ENCODE measurements at places on chromosomes 4 and X. TPM values are rescaled to one million over a fixed set of nuclear protein-coding genes. Genes with fewer than 3 reads are reported as not detected.

IGSF1 gene
- polyA plus RNA-seq = 12.3 TPM

DNA sequence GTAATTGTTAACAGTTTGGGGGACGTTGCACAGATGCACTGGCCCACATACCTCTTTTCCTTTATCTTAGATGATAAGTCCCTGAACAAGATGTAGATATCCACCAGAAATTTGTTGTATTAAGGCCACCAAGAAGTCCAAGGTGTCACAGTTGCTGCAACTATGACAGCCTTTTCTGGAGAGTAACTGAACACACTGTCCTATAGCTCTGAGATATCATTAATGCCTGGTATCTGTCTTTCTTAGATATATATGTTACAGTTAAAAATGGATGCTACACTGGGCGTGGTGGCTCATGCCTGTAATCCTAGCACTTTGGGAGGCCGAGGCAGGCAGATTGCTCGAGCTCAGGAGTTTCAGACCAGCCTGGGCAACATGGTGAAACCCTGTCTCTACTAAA is 77.8 kb upstream of the PRDX4 start:
- no peak for DNase-seq

- DNase-seq = no peak
These were observed 41.7 kb upstream of the H2AZ1 start for GRCh38 chr4:99991741-99992140.

GRCh38 chrX:97234471-97235081 is 350.9 kb downstream of the RPA4 start:
- no peak for DNase-seq

GRCh38 chrX:65671286-65671685 is 3.8 kb downstream of the MSN start:
- DNase-seq = no peak

GRCh38 chrX:153884590-153884989 is 1.4 kb downstream of the L1CAM start:
- DNase-seq = no peak

- DNase-seq = peak; percentile 8
These were observed 92.2 kb downstream of the DCHS2 start for GRCh38 chr4:154399259-154399974.

DNA sequence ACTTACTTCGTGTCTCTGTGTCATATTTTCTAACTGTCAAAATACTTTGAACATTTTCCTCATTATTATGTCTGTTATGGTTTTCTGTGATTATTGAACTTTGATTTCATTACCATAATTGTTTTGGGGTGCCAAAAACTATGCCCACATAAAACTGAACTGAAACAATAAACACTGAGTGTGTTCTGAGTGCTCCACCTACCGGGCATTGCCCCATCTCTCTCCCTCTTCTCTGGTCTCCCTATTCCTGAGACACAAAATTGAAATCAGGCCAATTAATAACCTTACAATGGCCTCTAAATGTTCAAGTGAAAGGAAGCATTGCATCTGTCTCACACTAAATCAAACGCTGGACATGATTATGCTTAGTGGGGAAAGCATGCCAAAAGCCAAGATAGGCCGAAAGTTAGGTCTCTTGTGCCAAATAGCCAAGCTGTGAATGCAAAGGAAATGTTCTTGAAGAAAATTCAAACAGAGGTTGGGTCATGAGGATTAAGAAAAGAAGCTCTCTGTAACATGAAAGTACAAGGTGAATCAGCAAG is 972.3 kb downstream of the PCDH7 start:
- no peak for DNase-seq

DNA sequence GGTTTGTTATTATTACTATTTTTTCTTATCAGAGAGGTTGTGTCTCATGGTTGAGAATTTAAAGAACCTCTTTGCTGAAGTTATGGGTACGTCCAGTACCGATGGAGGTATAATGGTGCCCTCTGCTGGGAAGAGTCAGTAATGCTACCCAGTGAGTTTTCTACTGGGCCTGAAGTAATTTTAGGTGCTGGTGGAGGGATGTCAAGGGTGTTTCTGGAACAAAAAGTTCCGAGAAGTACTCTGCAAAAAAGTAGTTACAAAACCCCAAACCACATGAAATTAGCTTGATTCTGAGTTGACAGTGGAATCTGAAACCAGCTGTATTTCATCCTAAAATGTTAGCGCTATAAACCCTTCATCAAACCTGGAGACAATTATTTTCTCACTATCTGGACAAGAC is 102.5 kb upstream of the MID1 start:
- DNase-seq = peak; percentile 15

MBNL3 gene
- 16.4 TPM for polyA plus RNA-seq

GRCh38 chrX:11591723-11592346 is 73.9 kb downstream of the ARHGAP6 start:
- no peak for DNase-seq

DNA sequence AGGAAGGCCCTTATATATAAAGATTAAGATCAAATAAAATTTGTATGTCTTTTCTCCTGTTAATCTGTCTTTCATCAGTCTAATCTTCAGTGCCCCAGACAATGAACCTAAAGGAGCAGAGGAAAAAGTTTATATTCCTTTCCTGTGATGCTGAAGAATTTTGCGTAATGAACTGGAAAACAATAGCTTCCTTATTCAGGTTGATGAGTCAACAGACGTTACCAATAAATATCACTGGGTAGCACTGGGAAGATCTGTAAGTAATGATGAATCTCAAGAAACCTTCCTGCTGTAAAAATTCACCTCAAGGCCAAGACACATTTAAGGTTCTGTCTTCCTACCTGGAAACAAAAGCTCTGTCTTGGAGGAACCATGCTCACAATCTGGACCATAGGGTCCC is 25.5 kb downstream of the CDKN2AIP start:
- no peak for DNase-seq

RAB41 gene
- 0.69 TPM for polyA plus RNA-seq

ZNF732 gene
- 0.85 TPM for polyA plus RNA-seq

LANCL3 gene
- 0.33 TPM for polyA plus RNA-seq

DNA sequence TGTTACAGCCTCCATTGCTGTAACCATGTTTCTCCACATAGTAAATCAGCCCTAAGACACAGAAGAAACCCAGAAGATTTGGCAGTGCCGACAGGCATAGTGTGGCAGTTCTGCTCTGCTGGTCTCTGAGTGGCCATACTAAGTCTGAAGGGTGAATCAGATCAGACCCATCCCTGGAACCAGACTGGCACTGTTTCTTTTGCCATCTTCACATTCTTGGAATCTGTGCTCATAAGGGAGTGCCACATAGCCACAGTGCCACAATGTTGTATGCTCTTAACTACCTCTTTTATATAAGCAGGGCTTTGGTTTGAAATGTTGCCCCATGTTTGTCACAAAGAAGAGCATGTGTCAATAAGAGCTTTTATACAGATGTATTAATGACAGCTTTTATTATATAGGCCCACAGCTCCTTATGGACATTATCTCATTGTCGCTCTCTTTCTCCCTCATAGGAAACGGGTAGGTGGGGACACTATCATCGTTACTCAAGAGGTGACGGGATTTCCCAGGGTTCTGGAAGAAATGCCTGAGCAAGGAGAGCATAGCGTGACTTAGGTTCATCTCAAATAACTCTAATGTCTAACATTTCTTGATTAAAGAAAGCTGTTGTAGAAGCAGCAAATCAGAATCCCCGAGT is 128.2 kb downstream of the CBR4 start:
- no peak for DNase-seq

- no peak for DNase-seq
These were observed 144.2 kb downstream of the PDHA2 start for GRCh38 chr4:95984081-95984480.

RHOXF2 gene
- not detected for polyA plus RNA-seq

- peak; percentile 72 for DNase-seq
These were observed 1.7 kb downstream of the PDLIM5 start for GRCh38 chr4:94453391-94453963.

GRCh38 chr4:48483006-48483776 is at the start of gene SLC10A4:
Gene SLC10A4, plus strand, starts transcription at chr4:48483343. Its CDS starts 219 bp downstream, at chr4:48483562.
- peak; percentile 26 for DNase-seq

DNA sequence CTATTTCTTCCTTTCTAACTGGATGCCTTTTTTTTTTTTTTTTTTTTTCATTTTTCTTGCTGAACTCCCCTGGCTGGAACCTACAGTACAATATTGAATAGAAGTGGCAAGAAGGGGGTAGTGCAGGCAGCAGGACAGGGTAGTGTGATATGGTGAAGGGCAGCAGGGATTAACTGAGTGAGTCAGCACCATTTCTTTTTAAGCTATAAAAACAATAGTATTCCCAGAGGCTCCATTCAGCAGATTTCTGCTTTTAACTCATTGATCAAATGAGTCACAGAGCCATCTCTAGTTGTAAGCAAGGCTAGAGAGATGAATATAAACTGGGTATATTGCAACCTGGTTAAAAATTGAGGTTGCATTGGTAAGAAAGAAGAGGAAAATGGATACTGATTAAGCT is 53.6 kb upstream of the SETD7 start:
- no peak for DNase-seq

DNA sequence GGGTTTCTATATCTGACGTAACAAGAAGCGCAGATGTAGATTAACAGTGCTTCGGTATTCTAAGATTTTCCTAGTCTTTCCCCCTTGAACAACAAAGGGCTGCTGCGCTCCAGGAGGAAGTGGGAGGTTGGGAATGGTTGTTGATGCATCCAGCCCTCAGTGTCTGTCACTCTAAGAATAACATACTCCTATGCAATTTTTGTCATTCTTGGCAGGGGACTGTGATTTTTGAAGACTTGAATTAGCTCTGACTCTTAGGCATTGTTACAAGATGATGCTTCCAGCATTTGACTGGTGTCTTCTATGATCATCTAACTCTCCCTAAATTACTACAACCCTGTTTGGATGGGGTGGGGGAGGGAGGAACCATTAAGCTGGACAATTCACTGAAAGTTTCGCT is 394.2 kb downstream of the ARHGAP24 start:
- no peak for DNase-seq

DNA sequence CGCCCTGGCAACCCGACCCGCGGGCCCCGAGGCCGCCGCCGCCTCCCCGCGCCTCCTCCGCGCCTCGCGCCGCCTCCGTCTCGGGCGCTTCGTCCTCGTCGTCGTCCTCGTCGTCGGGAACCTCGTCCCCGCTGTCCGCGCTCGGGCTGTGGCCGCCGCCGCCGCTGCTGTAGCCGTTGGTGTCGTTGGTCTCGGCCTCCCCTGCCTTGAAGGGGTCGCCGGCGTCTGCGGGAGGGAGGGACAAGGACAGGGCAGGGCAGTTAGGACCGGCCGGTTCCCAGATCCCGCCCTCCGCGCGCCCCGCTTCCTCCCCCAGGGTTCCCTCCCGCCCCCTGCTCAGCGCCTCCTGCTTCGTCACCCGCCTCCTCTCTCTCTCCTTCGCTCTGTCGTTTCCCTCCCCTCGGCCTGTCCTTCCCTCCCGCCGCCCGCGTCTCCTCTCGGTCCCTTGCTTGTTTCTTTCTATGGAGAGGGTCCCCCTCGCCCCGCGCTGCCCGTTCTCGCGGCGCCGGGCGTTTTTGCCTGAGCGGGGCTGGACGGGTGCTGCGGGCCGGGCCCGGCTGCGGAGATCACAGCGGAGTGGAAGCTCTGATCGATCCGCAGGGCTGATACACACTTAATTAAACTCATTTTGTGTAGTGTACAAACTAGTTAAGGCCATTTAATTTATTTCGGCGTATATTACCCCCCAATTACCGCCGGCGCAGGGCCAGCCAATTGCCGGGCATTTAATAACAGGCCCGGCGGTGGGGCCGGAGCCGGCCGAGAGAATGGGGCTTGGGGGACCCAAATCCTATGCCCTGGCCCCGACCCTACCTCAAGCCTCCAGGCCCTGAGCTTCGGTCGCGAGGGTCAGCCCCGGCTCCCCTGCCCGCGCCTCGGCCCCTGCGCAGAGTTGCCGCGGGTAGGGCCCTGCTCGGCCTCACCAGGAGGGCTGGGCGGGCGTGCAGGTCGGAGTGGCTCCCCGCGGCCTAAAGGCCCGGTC is 2.4 kb downstream of the NKX1-1 start:
- DNase-seq = no peak

HSFX4 gene
- 0.15 TPM for polyA plus RNA-seq

GRCh38 chr4:108393890-108394472 is 225.2 kb upstream of the LEF1 start:
- DNase-seq = no peak

DNA sequence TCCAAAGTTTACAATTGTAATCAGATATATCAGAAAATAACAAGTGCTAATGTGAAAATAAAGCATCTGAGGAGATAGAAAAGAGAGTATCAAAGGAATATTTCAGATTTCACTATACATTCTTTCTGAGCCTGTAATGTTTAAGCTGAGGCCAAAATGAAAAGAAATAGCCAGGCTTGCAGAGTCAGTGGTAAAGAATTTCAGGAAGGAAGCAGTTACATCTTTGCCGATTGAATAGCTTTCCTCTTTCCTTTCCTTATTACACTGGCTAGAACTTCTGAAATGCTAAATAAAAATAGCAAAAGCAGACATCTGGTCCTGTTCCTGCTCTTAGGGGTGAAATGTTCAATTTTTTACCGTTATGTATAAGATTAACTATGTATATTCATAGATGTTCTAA is 1441.6 kb upstream of the PCDH7 start:
- DNase-seq = no peak

- DNase-seq = no peak
These were observed 8.4 kb upstream of the NWD2 start for GRCh38 chr4:37236165-37236564.

GRCh38 chr4:93355411-93355810 is 473.1 kb upstream of the ATOH1 start:
- DNase-seq = peak; percentile 22

DNA sequence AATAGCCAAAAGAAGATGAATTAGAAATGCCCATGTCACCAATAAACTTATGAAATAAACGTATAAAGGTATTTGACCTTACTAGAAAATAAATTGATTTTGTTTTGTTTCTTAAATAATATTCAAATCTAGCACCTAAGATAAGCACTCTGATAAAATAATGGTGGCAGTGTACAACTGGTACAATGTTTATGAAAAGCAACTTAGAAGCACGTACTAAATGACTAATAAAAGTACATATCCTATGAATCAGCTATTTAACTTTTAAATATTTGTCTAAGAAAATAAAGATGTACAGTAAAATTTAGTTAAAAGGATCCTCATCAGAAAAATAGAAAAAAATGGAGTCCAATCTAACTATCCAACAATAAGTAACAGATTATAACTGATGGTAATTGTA is 6.7 kb downstream of the MANBA start:
- DNase-seq = no peak
